ENCODE measurements at places on chromosomes 16 and 17.

GRCh38 chr17:81029859-81030258 is 5.1 kb upstream of the BAIAP2 start:
- DNase-seq = no peak

DNA sequence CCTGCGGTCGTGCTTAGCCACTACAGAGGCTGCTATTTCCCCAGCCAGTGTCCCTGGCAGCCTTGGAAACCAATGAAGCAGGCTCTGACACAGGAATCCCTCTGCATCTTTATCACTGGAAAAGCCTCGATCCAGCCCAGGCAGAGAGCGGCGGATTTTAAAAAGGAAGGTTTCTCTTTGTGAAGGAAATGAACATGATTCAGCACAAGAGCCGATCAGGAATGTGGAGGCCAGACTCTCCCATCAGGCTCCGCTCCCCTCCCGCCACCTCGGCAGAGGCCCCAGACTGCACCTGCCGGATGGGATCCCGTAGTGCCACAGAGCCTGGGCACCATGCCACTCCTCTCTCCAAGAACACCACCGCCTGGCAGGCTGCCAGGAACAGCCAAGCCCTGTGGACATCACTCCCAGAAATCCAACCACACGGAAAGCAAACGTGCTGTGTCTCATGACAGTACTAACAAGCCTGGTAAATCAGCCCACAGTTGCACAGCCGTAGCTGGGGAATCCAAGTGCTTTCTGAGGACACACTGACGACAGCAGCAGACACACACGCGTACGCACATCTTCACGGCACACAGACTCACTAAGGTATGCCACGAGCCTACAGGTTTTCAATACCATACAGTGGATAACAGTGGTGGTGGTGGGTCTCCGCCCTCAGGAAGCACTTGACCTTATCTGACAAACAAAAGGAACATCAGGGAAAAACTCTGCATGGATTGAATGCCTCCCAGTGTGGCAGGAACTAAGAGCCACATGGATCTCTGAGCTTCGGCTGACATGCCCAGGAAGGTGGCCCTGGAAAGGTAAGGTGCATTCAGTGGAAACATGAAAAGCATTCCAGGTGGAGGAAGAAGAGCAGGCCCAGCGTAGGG is 5.4 kb downstream of the LRRC75A start:
- no peak for DNase-seq

GRCh38 chr17:10372906-10373305 is at the start of gene MYH13:
MYH13 (minus strand) TSS chr17:10373006; CDS start chr17:10364530, 8,476 bp downstream.
- no peak for DNase-seq

DNA sequence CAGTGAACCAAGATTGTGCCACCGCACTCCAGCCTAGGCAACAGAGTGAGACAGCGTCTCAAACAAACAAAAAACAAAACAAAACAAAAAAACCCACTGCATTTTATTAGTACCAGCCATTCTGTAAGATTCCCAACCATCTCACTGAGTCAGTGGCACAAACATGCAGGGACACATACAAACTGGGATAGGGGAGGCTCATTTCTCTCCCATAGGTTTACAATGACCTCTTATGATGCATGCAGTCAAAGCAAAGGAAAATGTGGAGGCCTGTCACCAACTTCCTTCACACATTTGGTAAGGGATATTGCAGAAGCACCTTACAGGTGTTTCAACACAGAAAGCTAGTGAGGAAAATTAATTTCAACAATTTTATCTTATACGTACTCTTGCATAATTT is 12.4 kb upstream of the STRADA start:
- no peak for DNase-seq

DNA sequence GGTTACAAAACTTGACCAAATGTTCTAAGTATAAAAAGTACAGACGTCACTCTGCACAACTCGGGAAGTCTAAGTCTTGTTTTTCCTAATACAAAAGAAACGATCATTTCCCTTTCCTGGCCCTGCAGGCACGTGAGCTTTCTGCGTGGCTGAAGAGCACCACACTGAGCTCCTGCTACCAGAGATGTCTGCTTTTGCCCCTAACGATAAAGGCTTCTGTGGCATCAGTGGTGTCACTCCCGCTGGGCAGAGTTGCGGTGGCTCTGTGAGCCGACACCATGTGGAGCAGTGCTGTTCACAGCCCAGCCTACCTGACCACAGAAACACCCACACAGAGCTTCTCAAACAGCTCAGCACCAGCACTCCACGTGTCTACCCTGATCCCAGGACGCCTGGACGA is 20.5 kb downstream of the EMC8 start:
- DNase-seq = no peak

All from NAMALWA (cell line).